Activated naive CD4-positive, alpha-beta T cell (primary cell): ENCODE measurements at places on chromosomes 13 and 19.

GRCh38 chr13:50527612-50528509, 315.6 kb downstream of the DLEU7 start:
- no peak for DNase-seq

DNA sequence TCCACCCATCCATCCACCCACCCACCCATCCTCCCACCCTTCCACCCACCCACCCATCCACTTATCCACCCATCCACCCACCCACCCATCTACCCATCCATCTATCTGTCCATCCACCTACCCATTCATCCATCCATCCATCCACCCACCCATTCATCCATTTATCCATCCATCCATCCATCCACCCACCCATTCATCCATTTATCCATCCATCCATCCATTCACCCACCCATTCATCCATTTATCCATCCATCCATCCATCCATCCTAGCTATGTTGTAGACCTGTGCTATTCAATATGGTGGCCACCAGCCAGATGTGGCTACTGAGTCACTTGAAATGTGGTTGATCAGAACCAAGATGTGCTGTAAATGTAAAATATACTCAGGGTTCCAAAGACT, 5.1 kb downstream of the CAMSAP3 start:
- DNase-seq: no peak

- DNase-seq: no peak
These were observed 166.1 kb downstream of the USP12 start for GRCh38 chr13:27005556-27005955.

GRCh38 chr13:32951580-32951979, 64.6 kb upstream of the KL start:
- no peak for DNase-seq

GRCh38 chr13:49097374-49097773, 121.7 kb downstream of the FNDC3A start:
- DNase-seq: no peak

DNA sequence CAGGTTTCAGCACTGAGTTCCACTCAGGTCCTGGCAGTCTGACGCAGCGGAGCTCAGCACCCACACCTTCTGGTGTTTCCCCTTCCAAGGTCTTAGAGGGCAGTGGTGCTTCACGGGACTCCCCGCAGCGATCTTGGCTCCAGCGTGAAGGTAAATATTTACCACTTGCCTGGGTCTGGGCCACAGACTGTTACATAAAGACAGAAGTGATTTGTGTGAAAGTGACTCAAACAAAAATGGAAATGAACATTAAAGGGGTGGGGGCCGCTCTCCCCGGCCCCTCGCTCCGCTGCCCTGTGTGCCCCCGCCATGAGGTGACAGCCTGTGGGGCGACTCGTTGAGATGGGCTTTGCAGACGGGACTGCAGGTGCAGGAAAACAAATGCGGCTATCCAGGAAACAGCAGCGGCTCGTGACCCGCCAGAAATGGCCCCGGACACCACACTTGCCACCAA, 55.0 kb downstream of the GGACT start:
- no peak for DNase-seq

DNA sequence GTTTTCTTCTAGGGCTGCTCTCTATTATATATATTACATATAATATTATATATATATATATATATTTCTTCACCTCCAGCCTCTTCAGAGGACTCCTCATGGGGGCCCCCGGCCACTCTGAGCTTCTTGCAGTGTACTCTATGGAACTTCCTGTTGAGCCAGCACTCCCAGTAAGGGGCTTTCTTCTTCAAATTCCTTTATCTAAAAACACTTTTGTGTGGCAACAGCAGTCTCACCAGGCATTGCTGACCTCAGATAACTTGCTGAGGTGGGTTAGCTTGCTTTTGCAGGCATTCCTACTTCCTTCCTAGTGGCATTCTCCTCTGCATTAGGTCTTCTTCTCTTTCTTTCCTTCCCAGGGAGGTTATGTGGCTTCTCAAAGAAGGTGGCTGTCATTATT, 381.5 kb downstream of the MYO16 start:
- no peak for DNase-seq

DNA sequence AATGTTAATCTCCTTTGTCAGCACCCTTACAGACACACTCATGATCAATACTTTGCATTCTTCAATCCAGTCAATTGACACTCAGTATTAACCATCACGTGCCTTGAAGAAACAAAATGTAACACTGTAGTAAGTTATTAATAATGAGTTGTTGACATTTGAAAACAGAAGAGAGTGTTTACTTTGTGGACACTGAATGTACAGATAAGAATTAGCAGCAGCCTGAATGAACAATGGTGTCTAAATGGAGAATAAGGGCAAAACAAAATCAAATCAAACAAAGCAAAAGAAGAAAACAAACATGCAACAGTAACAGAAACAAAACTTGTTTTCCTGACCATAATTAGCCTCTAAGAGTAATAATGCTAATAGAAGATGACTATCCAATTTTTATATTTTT, 1191.1 kb upstream of the MIR17HG start:
- no peak for DNase-seq

- DNase-seq: no peak
These were observed 26.9 kb downstream of the POU2F2 start for GRCh38 chr19:42105368-42105767.

GRCh38 chr13:103056008-103056407, 10.2 kb downstream of the SLC10A2 start:
- DNase-seq: no peak

GRCh38 chr13:110627351-110627750, 12.0 kb downstream of the NAXD start:
- no peak for DNase-seq

GRCh38 chr13:91032104-91032503, 315.4 kb upstream of the MIR17HG start:
- DNase-seq: no peak

GRCh38 chr13:98175043-98175442, 2.0 kb downstream of the RNF113B start:
- DNase-seq: no peak

DNA sequence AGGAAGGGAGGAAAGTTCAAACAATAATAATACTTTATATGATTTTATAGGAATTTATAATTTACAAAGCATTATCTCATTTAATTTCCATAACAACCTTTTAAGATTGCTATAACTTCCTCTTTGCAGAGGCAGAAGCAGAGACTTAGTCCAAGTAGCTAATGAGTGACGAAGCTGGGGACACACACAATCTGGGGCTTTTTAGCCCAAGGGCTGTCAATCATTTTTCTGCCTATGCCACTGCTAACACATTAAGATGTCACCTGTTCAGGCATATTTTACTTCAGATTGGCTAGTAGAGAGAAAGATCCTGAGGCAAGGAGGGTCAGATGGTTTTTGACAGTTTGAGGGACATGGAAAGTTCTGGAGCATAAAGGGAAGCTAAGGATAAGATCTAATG, 12.6 kb downstream of the SCEL start:
- DNase-seq: no peak

DNA sequence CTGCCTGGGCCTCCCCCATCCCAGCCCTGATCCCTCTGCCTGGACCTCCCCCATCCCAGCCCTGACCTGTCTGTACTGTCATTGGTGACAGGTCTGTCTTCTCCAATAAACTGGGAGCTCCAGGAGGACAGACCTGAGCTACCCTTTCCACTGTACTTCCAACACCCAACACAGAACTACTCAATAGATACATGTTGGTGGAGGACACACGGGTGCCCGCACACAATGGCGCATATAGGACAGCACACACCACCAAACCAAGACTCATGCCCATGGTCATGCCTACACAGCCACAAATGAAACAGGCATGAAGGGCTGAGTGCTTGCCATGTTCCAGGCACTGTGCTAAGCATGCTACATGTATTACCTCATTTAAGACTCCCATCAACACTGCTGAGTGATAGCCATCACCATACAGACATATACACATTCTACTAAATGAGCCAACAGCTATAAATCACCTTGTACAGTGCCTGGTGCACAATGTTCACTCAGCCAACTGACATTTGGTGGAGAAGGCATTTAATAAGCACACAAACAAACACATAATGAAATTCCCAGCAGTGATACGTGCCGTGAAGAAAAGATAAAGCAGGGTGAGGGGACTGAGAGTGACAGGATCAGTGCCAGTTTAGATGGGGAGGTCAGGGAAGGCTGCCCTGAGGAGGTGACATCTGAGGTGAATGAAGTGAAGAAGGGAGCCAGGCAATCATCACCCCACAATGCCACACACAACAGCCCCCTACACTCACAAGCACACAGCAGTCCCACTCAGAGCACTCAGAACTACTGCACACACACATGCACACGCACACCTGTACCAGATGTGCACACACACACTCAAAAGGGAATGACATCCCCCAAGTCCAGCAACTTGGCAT, 857 bp downstream of the POU2F2 start:
- DNase-seq: no peak
